DND-41 (cell line): ENCODE measurements at places on chromosomes 4 and X.

DNA sequence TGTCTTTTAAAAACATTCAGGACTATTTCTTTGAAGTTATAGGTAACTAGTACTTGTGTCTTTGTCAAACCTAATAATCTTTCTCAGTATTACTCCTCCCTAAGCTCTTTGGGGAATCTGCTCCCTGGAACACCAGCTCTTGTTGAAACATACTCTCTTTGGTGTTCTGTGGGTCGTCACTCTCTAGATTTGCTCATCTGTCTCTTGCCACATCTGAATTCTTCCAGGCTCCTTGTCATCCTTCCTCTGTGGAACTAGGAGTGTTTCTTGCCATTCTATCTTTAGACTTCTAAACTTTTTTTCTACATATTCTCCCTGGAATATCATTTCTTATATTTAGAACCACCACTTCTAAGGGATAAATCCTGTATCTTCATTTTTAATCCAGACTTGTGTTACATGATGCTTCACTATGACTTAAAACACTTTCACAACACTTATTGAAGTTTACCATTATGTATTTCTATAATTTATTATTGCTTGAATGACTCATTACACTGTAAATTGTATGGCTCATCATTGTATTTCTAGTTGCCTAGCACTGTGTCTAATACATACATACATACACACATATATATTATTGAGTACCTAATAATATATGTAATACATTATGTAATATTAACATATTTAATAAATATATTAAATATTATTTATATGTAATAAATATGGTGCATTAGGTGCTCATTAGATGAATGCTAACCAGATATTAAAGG lies 186.1 kb downstream of the TMA16 start:
- H3K27ac ChIP-seq = no peak overlapping the region
- DNase-seq = no peak
- H3K27me3 ChIP-seq = no peaks in the 10 kb centered on the region
- H3K4me3 ChIP-seq = no peak overlapping the region
- H3K36me3 ChIP-seq = no peaks in the 10 kb centered on the region

DNA sequence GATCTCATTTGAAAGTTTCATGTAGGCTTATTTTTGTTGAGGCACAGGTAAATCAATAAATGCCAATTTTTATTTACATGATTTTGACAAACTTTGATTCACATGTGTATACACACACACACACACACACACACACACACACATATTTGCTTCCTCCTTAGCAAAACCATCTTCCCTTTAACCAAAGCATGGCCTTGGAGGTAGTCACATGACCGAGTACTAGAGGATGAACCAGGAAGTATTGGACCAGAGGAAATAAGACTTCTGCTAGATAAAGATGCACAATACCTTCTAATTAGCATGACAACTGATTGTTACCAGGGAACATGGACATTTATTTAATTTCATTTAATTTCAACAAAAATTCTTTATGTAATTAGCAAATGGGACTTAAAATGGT lies 23.4 kb upstream of the CFAP299 start:
- H3K27ac ChIP-seq = no peak overlapping the region
- H3K36me3 ChIP-seq = no peaks in the 10 kb centered on the region

GRCh38 chrX:104112326-104112951 lies at the start of gene ZCCHC18:
TSS of gene ZCCHC18 (plus strand) at chrX:104112523. CDS start at chrX:104114112, 1,589 bp downstream.
- no peak for DNase-seq
- H3K4me1 ChIP-seq = no peaks in the 10 kb centered on the region

DNA sequence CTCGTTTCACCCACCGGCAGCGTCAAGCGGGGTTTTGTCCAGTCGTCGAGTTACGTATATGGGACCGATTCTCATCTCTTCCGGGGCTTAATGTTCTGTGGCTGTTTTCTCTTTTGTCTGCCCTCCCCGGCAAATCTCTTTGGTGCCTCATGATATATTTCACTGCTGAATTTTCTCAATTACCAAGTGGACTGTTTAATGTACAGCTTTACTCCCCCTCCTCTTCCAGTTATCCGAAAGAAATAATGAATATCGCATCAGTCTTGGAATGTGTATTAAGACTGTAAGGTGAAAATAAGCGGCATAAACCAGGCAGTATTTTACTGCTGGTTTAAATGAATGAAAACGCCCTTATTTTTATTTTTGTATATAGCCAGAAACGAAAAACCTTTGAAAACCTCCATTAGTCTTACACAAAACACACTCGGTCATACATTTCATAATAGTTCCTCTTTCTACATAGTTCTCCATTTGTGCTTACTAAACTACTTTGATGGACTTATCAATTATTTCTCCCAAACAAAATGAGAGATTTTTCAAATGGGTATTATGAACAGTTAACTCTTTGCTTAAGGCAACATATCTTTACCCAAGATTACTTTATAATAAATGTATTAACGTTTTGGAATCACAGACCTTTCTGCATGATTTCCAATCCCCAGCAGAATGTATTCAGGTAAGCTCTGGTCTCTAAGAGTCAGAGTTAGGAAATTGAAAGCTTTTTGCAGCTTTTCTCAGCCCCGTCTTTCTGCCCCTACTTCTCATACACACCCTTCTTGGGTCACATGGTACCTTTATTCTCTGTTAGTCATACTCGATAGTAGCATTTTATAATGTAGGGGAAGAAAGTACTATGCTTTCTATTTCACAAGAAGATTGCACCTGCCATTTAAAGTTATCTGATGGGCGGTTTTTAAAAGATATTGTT lies 979 bp downstream of the RP2 start:
- H3K36me3 ChIP-seq = no peaks in the 10 kb centered on the region; the same call in 1 of the 2 replicates
- H3K27me3 ChIP-seq = no peaks in the 10 kb centered on the region
- H3K4me1 ChIP-seq = peaks cover 27% of the 10 kb centered on the region
- peak overlapping the region; percentile 61 for H3K4me3 ChIP-seq
- peak overlapping the region; percentile 82 for H3K27ac ChIP-seq

DNA sequence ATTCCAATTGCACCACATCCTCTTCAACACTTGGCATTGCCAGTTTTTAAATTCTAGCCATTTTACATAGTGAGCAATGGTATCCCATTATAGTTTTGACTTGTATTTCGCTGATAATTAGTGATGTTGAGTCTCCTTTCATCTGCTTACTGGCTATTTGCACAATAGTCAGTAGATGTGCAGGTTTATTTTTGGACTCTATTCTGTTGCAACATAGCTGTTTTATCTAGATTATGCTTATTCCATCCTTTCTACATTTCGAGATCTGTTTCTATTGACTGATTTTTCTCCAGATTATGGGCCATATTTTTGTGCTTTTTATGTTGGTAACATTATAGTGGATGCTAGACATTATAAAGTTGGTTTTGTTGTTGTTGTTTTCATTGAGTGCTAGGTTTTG lies 106.1 kb downstream of the WWC2 start:
- H3K4me1 ChIP-seq = no peaks in the 10 kb centered on the region
- no peak overlapping the region for H3K27ac ChIP-seq
- no peaks in the 10 kb centered on the region for H3K36me3 ChIP-seq
- H3K4me3 ChIP-seq = no peak overlapping the region
- H3K27me3 ChIP-seq = peaks cover 3% of the 10 kb centered on the region
- DNase-seq = no peak

DNA sequence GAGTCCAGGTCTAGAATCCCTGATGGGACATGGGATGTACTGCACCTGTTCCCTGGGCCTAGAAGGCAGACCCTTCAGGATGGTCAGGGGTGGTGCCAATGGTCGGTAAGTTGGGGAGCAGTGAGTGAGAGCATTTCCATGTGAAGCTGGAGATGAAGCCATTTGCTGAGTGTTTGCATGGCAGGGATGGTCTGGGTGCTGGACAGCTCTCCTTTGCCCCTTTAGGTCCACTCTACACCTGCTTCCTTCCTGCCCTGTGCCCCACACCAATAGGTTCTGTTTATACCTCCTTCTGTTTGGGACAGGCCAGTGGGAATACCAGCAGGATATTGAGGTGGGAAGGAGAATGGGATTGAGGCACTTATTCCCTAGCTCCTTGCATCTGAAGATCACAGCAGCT lies 181.3 kb downstream of the STK32B start:
- no peak overlapping the region for H3K27ac ChIP-seq
- H3K4me1 ChIP-seq = no peaks in the 10 kb centered on the region
- no peaks in the 10 kb centered on the region for H3K27me3 ChIP-seq
- DNase-seq = no peak
- H3K36me3 ChIP-seq = no peaks in the 10 kb centered on the region

DNA sequence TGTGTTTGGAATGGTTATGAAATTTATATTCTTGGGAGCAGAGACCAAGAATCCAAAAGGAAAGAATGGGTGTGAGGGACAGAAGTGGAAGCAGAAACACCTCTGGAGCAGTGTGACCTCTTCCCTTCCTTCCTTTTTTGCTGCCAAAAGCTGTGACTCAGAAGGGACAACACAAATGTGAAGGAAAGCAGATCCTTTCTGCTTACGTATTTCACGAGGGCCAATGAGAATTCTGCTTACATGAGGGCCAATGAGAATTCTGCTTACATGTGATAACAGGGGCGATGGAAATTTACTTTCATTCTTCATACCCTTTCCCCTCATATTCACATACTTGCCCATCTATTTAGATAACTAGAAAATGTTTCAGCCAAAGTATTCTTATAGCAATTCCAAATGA lies 404.6 kb downstream of the PRDM5 start:
- no peaks in the 10 kb centered on the region for H3K36me3 ChIP-seq
- H3K27ac ChIP-seq = no peak overlapping the region
- H3K27me3 ChIP-seq = no peaks in the 10 kb centered on the region
- no peaks in the 10 kb centered on the region for H3K4me1 ChIP-seq

DNA sequence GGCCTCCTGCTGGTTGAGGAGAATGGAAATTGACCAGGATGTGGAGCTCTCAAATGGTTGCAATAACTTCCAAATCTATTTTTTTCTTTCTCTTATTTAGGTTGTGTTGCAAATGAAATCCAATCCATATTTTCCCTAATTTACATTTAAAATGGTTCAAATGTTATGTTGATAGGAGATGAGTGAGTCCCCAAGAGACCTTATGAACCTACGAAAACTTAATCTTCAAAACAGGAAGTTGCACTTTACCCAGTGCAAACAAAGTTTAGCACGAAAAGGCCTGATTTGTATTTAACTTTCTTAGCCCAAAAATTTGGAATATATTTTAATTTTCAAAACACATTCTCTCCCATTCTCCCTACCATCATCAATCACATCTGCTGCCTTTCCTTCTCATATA lies 59.3 kb upstream of the NDP start:
- no peak overlapping the region for H3K27ac ChIP-seq
- no peaks in the 10 kb centered on the region for H3K27me3 ChIP-seq
- no peak for DNase-seq
- H3K36me3 ChIP-seq = no peaks in the 10 kb centered on the region

- no peaks in the 10 kb centered on the region for H3K27me3 ChIP-seq
- H3K36me3 ChIP-seq = no peaks in the 10 kb centered on the region
- H3K4me1 ChIP-seq = no peaks in the 10 kb centered on the region
- H3K4me3 ChIP-seq = no peak overlapping the region
- DNase-seq = no peak
Observed at GRCh38 chr4:148120216-148120615, 322.0 kb downstream of the NR3C2 start.

DNA sequence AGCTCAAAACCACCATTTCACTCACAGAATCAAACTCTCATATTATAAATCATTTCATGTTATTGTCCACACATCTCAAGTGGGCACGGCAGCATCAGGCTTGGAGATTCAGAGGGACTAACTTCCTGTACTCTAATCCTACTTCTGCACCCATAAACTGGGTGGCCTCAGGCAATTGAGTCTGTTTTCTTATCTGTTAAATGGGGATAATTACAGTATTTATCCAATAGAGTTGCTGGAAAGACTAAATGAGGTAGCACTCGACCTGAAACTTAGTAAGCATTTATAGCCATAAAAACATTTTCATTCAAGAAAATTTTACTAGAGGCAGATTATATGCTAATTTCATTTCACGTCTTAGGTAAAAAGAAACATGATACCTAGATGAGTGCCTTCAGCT lies 13.0 kb downstream of the TBC1D1 start:
- H3K27me3 ChIP-seq = no peaks in the 10 kb centered on the region
- H3K27ac ChIP-seq = no peak overlapping the region
- H3K4me3 ChIP-seq = no peak overlapping the region
- no peaks in the 10 kb centered on the region for H3K4me1 ChIP-seq
- peaks cover 26% of the 10 kb centered on the region for H3K36me3 ChIP-seq
- no peak for DNase-seq

DNA sequence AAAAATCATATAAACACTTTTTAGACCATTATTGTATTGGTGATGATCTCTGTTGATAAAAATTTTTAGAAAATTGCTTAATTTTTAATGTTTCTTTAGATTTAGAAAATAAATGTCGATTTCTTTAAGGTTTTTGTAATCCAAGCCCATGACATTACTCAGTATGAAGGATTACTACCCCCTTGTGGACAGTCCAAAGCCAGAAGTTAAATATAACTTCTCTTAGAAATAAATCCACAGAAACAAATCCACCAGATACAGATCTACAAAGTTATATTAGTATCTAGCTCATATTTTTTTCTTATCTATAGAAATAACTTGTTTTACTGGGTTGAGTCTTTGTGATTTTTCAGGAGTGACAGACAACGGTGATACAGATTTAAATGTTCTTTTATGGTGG lies 18.9 kb downstream of the TIFA start:
- peaks cover 38% of the 10 kb centered on the region for H3K36me3 ChIP-seq
- H3K27ac ChIP-seq = no peak overlapping the region
- H3K27me3 ChIP-seq = no peaks in the 10 kb centered on the region
